ENCODE measurements at places on chromosomes 12 and 14.

GRCh38 chr12:98280152-98280551, 235.2 kb upstream of the TMPO start:
- H3K27ac ChIP-seq = no peak overlapping the region
- no peaks in the 10 kb centered on the region for H3K4me1 ChIP-seq
- no peak overlapping the region for H3K4me3 ChIP-seq
- no peaks in the 10 kb centered on the region for H3K36me3 ChIP-seq

GRCh38 chr12:42511656-42512055, 77.9 kb downstream of the PRICKLE1 start:
- no peaks in the 10 kb centered on the region for H3K27me3 ChIP-seq
- H3K27ac ChIP-seq = no peak overlapping the region
- no peaks in the 10 kb centered on the region for H3K4me1 ChIP-seq
- H3K4me3 ChIP-seq = no peak overlapping the region
- H3K36me3 ChIP-seq = no peaks in the 10 kb centered on the region

DNA sequence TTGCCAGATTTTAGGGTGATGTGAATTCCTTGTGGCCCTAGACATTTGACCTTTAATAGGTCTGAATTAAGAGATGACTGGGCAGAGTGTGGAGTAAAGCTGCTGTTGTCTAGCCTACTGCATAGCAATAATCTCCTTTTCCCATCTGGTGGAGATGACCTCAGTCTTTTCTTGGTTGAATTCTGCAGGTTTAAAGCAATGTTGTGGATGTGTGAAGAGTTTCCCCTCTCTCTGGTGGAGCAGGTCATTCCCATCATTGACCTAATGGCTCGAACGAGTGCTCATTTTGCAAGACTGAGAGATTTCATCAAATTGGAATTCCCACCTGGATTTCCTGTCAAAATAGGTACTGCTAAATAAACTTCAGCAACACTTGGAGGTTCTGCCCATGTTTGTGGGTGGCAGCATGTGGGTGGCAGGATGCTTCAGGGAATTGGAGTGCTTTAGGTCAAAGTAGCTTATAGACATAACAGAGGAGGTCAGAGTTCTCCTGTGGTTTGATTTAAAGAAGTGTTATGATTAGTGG, 19.0 kb downstream of the C12orf76 start:
- no peaks in the 10 kb centered on the region for H3K4me1 ChIP-seq
- no peak overlapping the region for H3K4me3 ChIP-seq
- peaks cover 5% of the 10 kb centered on the region for H3K36me3 ChIP-seq
- no peak overlapping the region for H3K27ac ChIP-seq
- H3K27me3 ChIP-seq = no peaks in the 10 kb centered on the region
- no peak for DNase-seq

DNA sequence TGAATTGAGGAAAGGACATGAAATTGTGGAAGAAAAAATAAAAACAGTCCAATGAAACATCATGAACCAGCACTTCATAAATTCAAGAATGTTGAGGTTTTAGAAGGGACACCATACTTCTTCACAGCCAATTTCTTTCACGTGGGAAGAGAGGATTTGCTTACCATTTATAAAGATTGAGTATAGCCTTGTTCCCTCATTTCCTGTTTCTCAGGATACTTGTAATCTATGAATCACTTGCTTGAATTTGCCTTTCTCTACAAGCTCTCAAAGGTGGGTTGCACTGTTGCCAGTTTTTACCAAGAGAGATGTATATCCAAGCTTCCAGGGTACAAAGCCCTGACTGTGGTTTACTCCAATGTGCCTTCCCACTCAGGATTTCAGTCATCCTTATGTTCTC, 116.1 kb downstream of the DUSP6 start:
- no peak overlapping the region for H3K4me3 ChIP-seq
- no peak for DNase-seq
- no peak overlapping the region for H3K27ac ChIP-seq

- no peak for DNase-seq
- H3K27me3 ChIP-seq = no peaks in the 10 kb centered on the region
- no peak overlapping the region for H3K4me3 ChIP-seq
Measured at GRCh38 chr12:96239711-96240635, 45.8 kb downstream of the ELK3 start.

GRCh38 chr12:131076296-131076695, 122.6 kb downstream of the ADGRD1 start:
- H3K27me3 ChIP-seq = no peaks in the 10 kb centered on the region
- no peak overlapping the region for H3K27ac ChIP-seq
- H3K4me1 ChIP-seq = no peaks in the 10 kb centered on the region
- H3K36me3 ChIP-seq = no peaks in the 10 kb centered on the region
- DNase-seq = no peak
- no peak overlapping the region for H3K4me3 ChIP-seq

DNA sequence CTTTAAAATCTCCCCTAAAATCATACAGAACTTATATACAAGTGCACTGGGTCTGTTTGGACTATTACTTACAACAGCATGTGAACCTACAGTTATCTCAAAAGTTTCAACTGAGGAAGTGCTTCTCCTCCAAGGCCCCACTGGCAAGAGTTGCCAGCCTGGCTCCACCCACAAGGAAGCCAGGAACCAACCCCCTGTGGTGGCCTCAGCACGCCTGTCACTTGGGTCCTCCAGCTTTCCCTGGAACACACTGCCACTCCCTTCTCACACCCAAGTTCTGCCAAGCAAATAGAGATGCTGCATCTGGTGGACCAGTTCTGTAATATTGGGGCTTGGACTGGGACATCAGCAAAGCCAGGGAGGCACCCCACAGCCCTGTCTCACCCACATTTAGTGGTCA, 115.4 kb downstream of the GCH1 start:
- H3K27ac ChIP-seq = no peak overlapping the region
- H3K27me3 ChIP-seq = no peaks in the 10 kb centered on the region
- H3K4me1 ChIP-seq = no peaks in the 10 kb centered on the region
- no peak for DNase-seq
- H3K4me3 ChIP-seq = no peak overlapping the region

- no peak overlapping the region for H3K27ac ChIP-seq
- peaks cover 13% of the 10 kb centered on the region for H3K4me1 ChIP-seq
- H3K36me3 ChIP-seq = no peaks in the 10 kb centered on the region
Measured at GRCh38 chr14:100106250-100107112, 41.3 kb downstream of the EVL start.

DNA sequence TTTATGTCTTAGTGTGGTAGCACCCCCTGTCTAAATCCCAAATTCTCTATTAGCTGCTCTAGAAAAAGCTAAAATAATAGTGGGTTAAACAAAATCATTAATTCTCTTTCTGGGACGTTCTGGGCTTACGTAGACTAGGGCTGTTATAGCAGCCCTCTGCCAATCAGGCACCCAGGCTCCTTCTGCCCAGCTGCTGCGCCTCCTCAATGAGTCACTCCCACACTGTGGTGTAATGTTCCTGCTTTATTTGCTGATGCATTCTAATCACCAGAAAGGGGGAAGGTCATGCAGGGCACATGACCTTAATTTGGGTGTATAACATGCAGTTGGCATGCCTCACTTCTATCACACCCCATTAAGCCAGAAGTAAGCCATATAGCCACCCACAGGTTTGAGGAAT, 294.5 kb downstream of the GALC start:
- DNase-seq = no peak
- H3K36me3 ChIP-seq = no peaks in the 10 kb centered on the region
- no peaks in the 10 kb centered on the region for H3K4me1 ChIP-seq
- no peaks in the 10 kb centered on the region for H3K27me3 ChIP-seq

DNA sequence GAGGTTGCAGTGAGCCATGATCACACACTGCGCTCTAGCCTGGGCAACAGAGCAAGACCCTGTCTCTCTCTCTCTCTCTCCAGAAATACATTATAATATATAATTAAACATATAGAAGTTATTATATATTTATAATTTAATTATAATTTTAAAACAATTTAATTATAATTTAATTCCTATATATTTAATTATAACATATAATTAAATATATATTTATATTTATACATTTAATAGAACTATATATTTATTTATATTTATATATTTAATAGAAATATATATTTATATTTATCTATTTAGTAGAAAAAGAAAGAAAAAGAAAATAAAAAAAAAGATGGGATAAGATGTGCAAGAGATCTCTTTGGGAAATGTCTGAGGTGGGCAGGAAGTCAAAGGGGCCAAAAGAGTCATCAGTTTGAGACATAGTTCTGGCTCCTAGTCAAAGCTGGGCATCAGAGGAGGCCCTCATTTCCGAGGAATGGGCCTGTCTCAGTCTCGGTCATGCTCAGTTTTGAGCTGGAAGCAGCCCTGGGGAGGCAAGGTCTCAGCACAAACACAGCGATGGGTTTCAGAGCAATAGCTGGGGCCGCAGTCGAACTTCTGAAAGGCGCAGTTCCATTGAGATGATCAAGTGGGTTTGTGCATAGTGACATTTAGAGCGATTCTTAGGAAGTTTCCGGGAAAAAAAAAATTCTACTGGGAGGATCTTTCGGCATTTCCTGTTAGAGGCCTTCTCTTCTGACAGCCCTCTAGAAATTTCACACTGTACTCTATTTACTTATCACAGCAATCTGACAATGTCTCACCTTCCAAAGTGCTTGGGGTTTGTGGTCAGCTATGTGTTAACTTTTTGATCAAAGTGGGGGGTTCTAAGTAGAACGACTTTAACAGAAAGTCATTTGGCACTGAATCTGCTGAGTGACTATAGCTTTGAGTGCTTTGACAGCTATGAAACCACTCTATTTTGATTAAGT, 58.7 kb upstream of the GZMB start:
- no peaks in the 10 kb centered on the region for H3K36me3 ChIP-seq
- H3K4me3 ChIP-seq = no peak overlapping the region
- H3K27ac ChIP-seq = no peak overlapping the region
- H3K27me3 ChIP-seq = no peaks in the 10 kb centered on the region
- DNase-seq = no peak

GRCh38 chr12:120972870-120973543, 5.3 kb upstream of the HNF1A start:
- H3K27ac ChIP-seq = no peak overlapping the region
- peaks cover 51% of the 10 kb centered on the region for H3K4me1 ChIP-seq
- H3K27me3 ChIP-seq = no peaks in the 10 kb centered on the region
- no peaks in the 10 kb centered on the region for H3K36me3 ChIP-seq
- no peak for DNase-seq
- H3K4me3 ChIP-seq = no peak overlapping the region

GRCh38 chr14:75375983-75376382, 51.8 kb upstream of the JDP2 start:
- no peaks in the 10 kb centered on the region for H3K36me3 ChIP-seq
- H3K4me1 ChIP-seq = no peaks in the 10 kb centered on the region
- no peak overlapping the region for H3K27ac ChIP-seq
- H3K4me3 ChIP-seq = no peak overlapping the region
- DNase-seq = no peak

DNA sequence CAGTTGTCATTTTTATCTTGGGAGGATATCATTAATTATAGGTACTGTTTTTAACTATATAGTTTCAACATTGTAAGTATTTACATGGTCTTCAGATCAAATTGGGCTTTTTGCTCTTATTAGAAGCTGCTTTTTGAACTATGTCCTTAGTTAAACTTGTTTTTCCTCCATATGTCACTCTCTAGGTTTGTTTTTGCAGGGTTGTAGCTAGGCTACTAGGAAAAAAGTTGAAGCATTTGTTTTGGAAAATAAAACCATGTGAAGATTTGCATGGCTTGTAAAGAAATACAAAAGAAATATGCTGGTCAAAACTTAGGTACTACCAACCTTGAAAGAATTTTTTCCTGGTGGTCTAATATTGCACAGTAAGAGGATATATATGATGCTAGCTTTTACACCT, 3.4 kb downstream of the ARID2 start:
- H3K27ac ChIP-seq = peak overlapping the region; percentile 41
- peaks cover 30% of the 10 kb centered on the region for H3K4me1 ChIP-seq
- DNase-seq = no peak

GRCh38 chr12:112031472-112031871, 18.2 kb downstream of the ERP29 start:
- no peaks in the 10 kb centered on the region for H3K27me3 ChIP-seq
- no peaks in the 10 kb centered on the region for H3K36me3 ChIP-seq
- H3K27ac ChIP-seq = no peak overlapping the region
- H3K4me1 ChIP-seq = peaks cover 7% of the 10 kb centered on the region

DNA sequence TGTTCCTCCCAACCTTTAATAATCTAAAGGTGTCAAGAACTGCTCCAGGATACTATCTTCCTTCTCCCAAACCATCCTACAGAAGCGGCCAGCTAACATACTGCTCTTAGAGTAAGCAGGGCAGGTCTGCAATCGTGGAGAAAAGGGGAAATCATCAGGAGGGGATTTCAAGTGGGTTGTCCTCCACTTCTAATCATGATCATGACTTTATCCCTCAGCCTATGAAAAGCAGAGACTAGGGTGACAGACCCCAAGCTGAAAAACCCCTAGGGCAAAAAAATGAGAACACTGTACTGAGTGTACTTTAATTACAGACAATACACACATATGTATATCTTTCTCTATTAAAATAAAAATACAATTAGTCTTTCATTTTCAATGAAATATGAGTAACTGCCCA, 13.9 kb downstream of the DUSP16 start:
- H3K4me3 ChIP-seq = no peak overlapping the region
- no peaks in the 10 kb centered on the region for H3K36me3 ChIP-seq
- H3K27me3 ChIP-seq = no peaks in the 10 kb centered on the region
- no peak for DNase-seq
- peaks cover 27% of the 10 kb centered on the region for H3K4me1 ChIP-seq
- no peak overlapping the region for H3K27ac ChIP-seq

- no peaks in the 10 kb centered on the region for H3K36me3 ChIP-seq
- no peaks in the 10 kb centered on the region for H3K27me3 ChIP-seq
- no peak overlapping the region for H3K27ac ChIP-seq
Measured at GRCh38 chr14:36859119-36859518, 197.5 kb downstream of the PAX9 start.

DNA sequence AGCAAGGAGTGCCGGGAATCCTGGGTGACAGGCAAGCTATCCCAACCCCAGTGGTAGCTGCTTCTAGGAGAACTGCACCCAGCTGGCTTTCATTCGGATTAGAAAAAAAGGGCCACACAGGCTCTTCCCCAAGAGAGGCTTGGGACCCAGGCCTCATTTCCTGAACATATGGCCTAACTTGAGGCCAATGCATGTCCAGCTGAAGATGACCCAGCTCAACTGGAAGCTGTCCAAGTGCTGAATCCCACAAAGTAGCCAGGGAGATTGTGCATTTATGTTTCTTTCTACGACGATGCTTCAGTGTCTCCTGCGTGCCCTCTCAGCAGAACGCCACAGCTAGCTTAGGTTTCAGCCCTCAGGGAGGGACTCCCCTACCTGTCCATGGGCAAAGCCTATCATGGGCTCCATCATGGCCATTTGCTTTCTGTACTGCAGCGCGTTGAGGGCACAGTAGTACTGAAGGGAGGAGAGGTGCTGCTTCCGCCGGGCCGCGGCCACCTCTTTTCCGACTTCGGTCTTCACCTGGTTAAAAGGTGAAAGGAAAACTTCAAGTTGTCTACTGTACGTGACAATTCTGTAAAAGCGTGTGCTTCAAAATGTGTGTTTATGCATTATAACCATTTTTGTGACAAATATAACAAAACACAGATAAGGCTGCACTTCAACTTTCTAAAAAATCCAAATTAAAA, 29.1 kb downstream of the APPL2 start:
- peaks cover 10% of the 10 kb centered on the region for H3K4me1 ChIP-seq
- H3K36me3 ChIP-seq = peaks cover 16% of the 10 kb centered on the region
- DNase-seq = no peak
- H3K27ac ChIP-seq = no peak overlapping the region
- no peaks in the 10 kb centered on the region for H3K27me3 ChIP-seq

GRCh38 chr14:79587875-79588274, 623.4 kb downstream of the DIO2 start:
- no peak overlapping the region for H3K4me3 ChIP-seq
- no peaks in the 10 kb centered on the region for H3K36me3 ChIP-seq
- no peak for DNase-seq
- no peak overlapping the region for H3K27ac ChIP-seq

All from body of pancreas (tissue), 4 donors.